ENCODE measurements at places on chromosomes 7 and 10.

- DNase-seq, result no peak
Measured at GRCh38 chr7:157402388-157402703, 65.5 kb downstream of the DNAJB6 start.

GRCh38 chr7:226281-226895 lies 34.0 kb downstream of the FAM20C start:
- DNase-seq, result no peak

GRCh38 chr10:91345716-91346115 lies 64.4 kb upstream of the HECTD2 start:
- no peak for DNase-seq

DNA sequence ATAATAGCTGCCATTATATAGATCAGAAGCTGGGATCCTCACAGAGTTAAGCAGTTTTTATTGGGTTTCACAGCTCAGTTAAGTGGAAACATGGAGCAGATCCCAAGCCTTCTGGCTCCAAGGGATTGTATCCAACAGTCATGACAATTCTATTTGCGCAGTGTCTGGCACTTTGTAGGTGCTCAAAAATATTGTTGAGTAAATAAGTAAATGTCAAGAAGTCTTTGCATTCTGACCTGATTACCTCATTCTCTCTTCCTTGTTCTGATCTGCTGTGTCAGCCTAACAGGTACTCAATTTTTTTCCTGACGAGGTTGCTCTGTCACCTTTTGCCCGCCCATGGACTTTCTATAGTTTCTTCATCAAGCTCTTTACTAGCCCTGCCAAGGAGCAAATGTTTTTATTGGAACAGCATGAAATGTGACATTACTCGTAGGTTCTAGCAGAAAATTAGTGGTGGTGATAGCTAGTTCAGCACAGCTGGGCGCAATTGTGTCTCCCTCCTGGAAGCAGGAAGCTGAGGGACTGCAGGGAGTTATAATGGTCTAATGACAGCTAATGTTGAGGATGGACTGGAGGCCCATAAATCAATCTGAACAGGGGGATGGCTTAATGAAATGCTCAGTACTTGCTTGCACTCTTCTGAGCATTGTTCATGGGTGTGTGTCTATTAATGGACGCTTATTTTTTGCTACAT lies 680.2 kb downstream of the CCSER2 start:
- DNase-seq, result no peak
